ENCODE measurements at places on chromosomes 7 and 10.

DNA sequence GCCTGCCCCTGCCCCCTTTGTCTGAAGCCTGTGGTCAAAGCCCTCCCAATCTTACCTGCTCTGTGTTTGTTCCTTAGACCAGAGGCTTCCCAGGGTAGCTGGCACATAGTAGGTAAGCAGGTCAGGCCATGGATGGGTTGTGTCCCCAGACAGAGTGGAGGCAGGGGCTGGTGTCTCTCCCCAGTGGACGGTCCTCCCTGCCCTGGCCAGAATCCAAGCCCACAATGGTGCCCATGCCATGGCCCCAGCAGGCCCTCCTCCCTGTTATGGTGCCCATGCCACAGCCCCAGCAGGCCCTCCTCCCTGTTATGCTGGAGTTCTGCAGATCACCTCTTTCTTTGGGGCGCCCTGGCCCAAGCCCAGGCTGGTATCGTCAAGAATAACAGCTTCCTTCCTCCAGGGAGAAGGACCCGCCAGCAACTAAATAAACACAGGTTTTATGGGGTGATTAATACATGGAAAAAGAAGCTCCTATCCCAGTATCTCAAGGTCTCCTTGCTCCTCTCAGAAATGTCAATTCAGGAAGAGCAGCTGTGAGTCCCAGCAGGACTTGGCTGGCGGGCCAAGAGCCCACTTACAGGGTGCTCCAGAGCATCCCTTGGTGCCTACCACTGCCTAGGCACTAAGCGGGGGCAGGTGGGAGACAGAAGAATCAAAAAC, 82.0 kb downstream of the NEURL1 start:
- DNase-seq: no peak

- DNase-seq: no peak
Observed at GRCh38 chr10:45091968-45092367, 91.2 kb downstream of the ZNF22 start.

DNA sequence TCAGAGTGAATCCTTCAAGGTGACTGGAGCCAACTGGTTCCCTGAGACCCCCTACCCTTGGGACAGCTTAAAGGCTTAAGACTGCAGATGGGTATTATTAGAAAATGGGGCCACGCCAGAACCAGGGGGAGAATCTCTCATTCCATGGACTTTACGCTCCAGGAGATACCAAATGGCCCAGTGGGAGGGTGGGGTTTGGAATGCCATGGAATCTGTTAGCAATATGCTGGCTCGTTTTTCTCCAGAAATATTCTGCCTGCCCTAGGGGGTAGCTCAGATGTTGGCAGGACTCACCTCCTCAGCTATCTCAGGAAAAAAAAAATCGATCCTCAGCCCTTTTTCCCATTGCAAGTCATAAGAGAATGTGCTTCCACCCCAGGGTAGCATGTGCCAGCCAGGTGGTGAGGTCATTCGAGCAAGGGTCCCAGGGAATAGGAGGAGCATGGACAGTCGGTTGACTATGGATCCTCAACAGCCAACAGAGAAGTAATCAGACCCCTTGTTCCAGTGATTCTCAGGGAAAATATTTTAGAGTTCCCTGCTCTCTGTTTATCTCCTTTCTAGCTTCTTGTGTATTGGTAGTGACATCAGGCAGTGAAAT, 22.9 kb downstream of the SVIL start:
- no peak for DNase-seq

GRCh38 chr10:106396192-106396591, 768.3 kb downstream of the SORCS1 start:
- DNase-seq: no peak

Measured in neural crest cell (in vitro differentiated cells).